CD4-positive, alpha-beta T cell treated with Interleukin-6 for 4 hours (primary cell): ENCODE measurements at places on chromosomes 12 and 14.

DNA sequence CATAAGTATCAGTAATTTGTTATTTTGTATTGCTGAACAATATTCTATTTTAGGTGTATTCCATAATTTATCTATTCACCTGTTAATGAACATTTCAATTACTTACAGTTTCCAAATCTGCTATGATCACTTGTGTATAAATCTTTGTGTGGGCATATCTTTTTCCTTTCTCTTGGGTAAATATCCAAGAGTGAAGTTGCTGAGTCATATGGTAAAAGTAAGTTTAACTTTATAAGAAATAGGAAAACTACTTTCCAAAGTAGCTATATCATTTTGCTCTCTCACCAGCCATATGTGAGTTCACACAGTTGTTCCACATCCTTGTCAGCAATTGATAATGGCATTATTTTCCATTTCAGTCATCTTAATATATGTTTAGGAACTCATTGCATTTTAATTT, 66.6 kb upstream of the KITLG start:
- DNase-seq, result no peak

- DNase-seq, result no peak
Observed at GRCh38 chr14:78154827-78155226, 15.3 kb upstream of the NRXN3 start.

DNA sequence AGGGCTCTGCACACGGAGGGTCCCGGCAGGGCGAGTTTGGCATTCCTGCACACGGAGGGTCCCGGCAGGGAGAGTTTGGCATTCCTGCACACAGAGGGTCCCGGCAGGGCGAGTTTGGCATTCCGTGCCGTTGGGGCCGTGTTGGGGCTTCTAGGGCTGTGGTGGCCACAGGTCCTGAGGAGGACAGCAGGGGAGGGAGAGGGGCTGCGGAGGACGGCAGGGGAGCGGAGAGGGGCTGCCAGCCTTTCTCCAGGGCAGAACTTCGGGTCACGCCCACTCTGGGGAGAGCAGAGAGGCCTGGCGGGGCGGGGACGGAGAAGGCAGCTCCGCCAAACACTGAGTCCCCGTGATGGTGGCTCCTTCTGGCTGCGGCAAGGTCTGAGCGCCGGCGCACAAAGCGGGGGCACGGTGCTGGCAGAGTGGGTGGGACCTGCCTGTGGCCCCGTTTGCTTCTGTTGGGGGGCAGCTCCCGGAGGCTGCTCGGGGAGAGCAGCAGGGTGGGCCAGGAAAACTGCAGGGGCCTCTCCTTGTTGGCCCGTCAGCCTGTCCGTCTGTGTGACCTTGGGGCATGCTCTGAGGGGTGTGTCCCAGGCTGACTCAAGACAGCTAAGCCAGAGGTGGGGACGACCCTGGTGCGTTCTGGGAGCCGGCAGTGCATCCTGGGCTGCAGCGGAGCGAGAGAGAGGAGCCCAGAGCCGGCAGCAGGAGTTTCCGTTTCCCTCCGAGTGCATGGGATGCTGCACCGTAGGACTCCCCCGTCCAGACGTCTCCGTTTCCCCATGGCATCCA, 60.2 kb downstream of the LRCOL1 start:
- DNase-seq, result no peak

- DNase-seq, result no peak
Observed at GRCh38 chr14:62123961-62124360, 361.7 kb downstream of the SNAPC1 start.

GRCh38 chr14:46686652-46687051, 35.1 kb upstream of the RPL10L start:
- no peak for DNase-seq

GRCh38 chr14:74392616-74393570, 33.1 kb downstream of the SYNDIG1L start:
- no peak for DNase-seq

DNA sequence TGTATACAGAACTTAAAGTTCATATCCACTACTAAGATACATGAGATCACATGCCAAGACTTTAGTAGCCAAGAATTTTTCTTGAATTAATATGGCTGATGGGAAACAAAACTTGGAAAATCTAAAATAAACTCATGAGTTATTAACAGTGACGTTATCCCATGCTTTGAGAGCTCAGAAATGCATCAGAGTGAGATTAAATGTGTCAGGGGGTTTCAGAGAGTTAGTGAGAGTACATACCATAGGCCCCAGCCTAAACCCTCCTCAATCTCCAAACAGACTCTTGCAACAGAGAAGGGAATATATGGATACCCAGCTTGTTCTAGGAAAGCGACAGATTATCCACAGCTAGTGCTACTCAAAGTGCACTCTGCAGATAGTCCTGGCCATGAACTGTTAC, 19.3 kb downstream of the SLC35F4 start:
- DNase-seq, result no peak

- no peak for DNase-seq
Observed at GRCh38 chr14:105313381-105314286, 914 bp upstream of the PACS2 start.

- DNase-seq, result no peak
Observed at GRCh38 chr14:64012720-64013119, 159.9 kb downstream of the SYNE2 start.

GRCh38 chr12:27667540-27667939, 28.7 kb upstream of the REP15 start:
- DNase-seq, result no peak

- DNase-seq, result no peak
Observed at GRCh38 chr12:18496156-18496555, 234.8 kb downstream of the PIK3C2G start.

DNA sequence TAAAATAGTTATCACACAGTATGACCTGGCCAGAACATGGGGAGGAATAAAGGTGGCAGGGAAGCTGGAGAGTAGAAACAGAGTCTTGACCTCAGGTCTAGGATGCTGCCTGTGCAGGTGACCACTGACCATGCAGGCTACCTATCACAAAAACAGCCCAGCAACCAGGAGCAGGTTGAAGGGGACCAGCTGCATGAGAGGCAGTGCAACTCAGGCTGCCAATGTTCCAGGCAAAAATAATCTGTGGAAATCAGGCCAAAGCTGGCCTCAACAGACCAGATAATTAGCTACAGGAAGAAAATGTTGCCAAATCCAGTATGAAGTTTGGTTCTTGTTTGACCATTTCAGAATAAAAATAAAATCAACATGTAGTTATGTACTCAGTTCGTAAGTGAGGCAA, 72.6 kb downstream of the PDE6H start:
- no peak for DNase-seq

- no peak for DNase-seq
Observed at GRCh38 chr14:69481815-69482568, 2.5 kb upstream of the PLEKHD1 start.

DNA sequence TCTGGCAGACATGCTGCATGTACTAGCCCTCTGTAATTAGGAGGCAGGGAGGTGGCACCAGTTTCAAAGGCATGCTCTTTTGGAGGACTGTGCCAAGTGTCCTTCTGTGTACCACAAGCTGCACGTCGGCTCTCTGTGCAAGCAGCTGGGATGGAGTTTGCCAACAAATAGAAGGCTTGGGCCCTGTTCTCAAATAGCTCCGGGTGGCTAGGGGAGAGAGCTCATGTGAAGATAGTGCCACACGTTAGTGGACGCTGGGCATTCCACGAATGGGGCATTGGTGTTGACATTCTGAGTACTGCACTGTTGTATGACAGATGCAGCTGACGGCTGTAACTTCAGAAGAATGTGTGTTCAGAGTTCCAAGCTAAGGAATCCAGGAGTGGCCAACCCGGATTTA, 4.4 kb downstream of the AACS start:
- no peak for DNase-seq

DNA sequence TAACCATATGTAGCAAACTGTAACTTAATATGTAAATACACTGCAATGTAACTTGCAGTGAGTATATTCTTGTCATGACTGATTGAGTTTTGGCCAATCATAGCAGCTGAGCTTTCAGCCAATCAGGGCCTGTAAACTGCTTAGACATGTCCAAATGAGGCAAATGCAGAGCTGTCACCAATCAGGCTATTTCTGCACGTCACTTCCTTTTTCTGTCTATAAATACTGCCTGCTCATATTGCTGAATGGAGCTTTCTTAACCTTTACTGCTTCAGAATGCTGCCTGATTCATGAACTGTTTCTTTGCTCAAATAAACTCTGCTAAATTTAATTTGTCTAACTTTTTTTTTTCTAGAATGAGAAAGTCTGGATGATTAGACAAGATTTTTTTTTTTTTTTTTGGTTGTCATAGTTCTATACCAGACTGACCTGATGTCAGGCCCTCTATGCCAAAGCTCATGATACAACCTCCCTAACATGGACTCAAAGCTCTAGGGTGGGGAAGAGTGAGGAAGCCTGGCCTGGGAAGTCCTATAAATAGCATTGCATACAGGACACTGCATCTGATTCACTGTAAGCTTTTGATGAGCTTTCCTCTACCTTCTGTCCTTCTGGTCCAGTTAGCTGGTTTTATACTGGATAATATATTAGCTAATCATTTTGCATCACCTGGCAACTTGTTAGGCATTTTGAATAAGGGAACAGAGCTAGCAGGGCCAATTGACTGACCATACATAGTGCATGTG, 12.0 kb downstream of the MGP start:
- DNase-seq, result no peak

DNA sequence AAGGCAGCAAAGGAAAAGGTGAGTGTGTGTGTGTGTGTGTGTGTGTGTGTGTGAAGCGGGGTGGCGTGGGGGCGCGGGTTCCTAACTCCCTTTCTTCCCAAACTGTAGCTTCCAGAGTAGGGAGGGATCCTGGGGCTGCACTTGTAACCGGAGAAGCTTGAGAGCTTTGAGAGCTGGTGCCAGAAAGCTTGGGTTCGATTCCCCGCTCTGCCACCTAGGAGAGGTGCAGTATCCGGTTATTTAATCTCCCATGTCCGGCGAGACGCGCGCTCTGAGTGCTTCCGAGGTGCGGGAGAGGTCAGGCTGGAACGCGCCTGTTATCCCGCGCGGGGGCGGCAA, 7.2 kb upstream of the RACGAP1 start:
- DNase-seq, result no peak

GRCh38 chr12:113932381-113933196, 33.5 kb downstream of the RBM19 start:
- DNase-seq, result no peak

DNA sequence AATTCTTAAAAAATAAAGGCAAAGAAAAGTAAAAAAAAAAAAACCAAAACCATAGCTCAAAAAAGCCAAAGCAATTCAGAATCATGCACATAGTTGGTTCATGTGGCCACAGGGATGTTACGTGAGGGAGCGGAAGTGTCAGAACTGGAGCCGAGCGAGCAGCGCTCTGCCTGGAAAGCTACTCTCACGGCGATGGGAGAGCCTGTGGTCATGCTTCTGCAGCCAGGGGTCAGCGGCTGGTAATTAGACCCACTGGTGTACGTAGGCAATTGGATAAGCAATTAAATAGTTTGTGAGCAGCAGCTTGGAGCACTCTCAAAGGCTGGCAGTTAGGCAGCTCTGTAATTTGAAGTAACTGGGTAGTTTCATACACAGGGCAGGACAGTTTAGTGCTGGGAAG, 58.1 kb downstream of the TRHDE start:
- DNase-seq, result no peak

GRCh38 chr14:55152052-55152753, 23.2 kb downstream of the LGALS3 start:
- no peak for DNase-seq

GRCh38 chr12:12534166-12534866, 28.3 kb downstream of the DUSP16 start:
- no peak for DNase-seq

- DNase-seq, result no peak
Observed at GRCh38 chr12:18700271-18700670, 37.5 kb downstream of the PLCZ1 start.

DNA sequence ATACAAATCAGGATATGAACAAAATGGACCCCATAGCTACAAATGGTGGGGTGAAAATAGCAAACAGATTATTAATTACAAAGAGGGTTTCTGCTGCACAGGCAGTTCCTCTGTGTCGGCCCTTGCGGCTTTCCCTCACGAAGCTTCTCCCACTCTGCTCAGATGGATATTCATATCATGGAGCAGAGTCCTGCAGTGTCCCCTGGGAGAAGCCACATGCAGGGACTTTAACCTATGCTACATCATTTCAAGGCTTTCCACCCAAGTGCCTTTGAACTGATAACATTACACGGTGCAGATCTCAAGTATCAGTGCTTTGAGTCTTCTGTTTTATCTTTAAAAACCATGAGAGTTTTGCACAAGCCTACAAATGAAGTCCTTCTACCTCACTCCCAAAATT, 229.1 kb downstream of the PPM1H start:
- DNase-seq, result no peak

DNA sequence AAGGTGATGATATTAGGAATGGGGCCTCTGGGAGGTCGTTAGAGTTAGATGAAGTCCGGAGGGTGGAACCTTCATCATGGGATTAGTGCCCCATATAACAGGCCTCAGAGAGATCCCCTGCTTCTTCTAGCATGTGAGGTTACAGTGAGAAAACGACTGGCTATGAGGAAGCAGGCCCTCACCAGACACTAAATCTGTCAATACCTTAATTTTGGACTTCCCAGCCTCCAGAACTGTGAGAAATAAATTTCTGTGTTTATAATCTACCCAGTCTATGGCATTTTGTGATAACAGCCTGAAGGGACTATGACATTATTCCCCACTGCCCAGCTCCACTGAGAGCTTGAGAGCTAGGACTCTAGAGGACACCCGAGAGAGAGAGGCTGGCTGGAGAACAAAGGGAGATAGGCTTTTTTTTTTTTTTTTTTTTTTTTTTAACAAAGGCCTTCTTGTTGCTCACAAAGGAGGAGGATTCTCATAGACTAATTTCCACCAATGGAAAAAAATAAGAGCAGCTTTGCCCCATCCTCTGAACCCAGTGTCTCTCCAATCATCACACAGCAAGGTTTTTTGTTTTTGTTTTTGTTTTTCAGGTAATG, 87.8 kb upstream of the EEA1 start:
- no peak for DNase-seq

DNA sequence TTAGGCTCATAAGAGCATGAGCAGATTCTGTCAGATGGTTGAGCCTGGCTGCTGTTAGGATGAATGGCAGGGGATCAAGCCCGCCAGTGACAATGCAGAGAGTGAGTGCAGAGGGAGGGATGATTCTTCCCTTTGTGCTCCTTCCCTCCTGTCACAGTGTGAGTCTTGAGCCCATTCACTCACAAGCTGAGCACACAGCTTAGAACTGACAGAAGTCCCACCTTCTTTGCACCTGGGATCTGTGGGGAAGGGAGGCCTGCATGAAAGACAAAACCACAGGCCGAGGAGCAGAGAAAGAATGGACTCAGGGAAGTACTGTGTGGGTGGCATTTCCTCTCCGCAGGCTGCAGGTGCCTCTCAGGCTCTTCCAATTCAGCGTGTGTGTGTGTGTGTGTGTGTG, 160.6 kb downstream of the KCNA5 start:
- DNase-seq, result no peak

DNA sequence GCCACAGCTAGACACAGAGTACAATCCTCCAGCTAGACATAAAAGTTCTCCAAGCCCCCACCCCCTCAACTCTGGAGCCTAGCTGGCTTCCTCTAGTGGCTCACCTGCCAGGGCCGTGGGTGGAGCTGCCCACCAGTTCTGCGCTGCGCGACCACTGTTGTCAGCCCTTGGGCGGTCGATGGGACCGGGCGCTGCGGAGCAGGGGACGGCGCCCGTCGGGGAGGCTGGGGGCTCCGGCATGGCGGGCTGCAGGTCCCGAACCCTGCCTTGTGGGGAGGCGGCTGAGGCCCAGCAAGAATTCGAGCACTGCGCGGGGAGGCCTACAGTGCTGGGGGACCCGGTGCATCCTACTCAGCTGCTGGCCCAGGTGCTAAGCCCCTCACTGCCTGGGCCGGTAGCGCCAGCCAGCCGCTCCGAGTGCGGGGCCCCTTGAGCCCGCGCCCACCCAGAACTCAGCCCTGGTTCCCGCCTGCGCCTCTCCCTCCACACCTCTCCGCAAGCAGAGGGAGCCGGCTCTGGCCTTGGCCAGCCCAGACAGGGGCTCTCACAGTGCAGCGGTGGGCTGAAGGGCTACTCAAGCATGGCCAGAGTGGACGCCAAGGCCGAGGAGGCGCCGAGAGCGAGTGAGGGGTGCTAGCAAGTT, 51.0 kb downstream of the RTN1 start:
- DNase-seq, result no peak
